ENCODE measurements at places on chromosomes 2 and 18.

GRCh38 chr2:105238664-105239240 is 2.8 kb upstream of the GPR45 start:
- DNase-seq = no peak

- DNase-seq = no peak
Observed at GRCh38 chr2:26807788-26808460, 22.1 kb downstream of the CENPA start.

- DNase-seq = no peak
Observed at GRCh38 chr2:85430752-85431569, 12.4 kb downstream of the SH2D6 start.

- no peak for DNase-seq
Observed at GRCh38 chr2:12641441-12641840, 75.3 kb upstream of the TRIB2 start.
